Suprapubic skin (tissue), 4 donors: ENCODE measurements at places on chromosomes 6 and 20. TPM values are rescaled to one million over a fixed set of nuclear protein-coding genes. Genes with fewer than 3 reads are reported as not detected.

DNA sequence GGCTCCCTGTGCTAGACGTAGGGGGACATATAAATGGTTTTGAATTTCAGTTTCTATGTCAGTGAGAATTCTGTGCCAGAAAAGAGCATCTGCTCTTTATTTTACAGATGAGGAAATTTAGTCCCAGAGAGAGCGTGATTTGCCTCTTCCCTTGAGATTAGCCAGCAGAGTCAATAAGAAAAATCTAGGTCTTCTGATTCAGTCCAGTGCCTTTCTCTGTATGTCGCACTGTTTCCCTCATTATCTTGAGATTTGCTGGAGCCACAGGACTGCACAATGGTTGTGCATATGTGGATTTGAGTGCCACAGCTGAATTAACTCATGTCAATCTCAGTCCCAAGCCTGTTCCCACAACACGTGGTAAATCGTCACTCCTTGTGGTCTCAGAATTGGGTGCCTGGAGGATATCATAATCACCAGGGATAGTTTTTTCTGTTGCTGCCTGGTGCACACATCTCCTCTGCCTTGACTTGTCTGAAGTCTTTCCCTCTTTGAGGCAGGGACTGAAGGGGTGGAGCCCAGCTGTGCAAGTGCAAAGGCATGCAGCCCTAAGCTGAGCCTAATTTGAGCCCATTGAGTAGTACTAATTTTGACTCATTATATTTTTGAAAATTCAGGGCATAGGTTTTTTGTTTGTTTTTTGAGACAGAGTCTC lies 276.7 kb downstream of the SOX4 start:
- H3K27ac ChIP-seq, result no peak overlapping the region
- H3K27me3 ChIP-seq, result no peaks in the 10 kb centered on the region
- DNase-seq, result no peak
- no peak overlapping the region for H3K4me3 ChIP-seq

DNA sequence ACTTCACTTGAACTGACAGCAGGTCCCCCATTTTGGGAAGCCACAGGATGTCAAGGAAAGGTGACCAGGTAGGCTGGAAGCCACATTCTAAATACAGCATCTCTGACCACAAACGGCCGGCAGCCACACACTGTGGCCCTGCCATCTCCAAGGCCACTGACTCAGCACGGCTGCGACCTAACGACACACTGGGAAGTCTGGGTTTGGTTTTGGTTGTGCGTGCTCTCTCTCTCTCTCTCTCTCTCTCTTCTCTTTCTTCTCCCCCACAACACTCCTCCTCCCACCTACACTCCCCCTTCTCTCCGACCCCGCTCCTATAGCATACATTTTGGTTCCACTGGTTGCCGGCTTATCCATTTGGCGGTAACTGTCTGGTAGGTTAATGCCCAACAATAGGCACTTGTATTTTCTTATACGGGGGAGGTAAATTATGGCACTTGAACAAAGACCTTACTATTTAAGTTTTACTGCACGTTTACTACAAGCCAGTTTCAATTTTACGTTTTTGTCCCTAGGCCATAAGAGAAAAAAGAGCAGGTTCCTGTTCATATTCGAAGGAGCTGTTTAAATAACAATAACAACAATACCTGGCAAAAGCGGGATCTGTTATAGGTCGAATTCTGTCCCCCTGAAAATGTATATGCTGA lies 103.6 kb downstream of the GMDS start:
- no peak for DNase-seq
- no peaks in the 10 kb centered on the region for H3K36me3 ChIP-seq
- H3K27me3 ChIP-seq, result no peaks in the 10 kb centered on the region
- H3K4me1 ChIP-seq, result peaks cover 3% of the 10 kb centered on the region

SYNDIG1 gene
- total RNA-seq, result not detected

FABP7 gene
- 14.3 TPM for total RNA-seq

HLA-DQB2 gene
- total RNA-seq, result 70.5 TPM

- DNase-seq, result no peak
- peaks cover 63% of the 10 kb centered on the region for H3K36me3 ChIP-seq
- H3K4me3 ChIP-seq, result no peak overlapping the region
Observed at GRCh38 chr6:7215798-7216231, 97.2 kb downstream of the SSR1 start.

DNA sequence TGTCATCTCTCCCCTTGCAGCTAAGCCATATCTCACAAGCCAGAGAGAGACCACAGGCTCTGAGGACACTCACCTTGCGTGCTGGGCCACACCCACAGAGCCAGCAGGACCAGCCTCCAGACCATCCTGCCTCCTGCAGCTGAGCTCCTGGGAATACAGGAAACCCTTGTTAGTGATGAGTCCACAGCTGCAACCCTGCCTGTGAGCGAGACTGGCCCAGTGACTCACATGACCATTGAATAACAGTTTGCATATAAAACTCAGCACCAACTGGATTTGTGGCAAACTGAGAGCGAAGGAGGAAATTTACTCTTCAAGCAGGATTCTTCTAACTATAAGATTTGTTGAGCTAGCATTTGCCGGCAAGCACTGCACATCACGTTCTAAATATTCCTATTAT lies 3.0 kb downstream of the THBS2 start:
- peaks cover 55% of the 10 kb centered on the region for H3K4me1 ChIP-seq
- H3K27me3 ChIP-seq, result peaks cover 6% of the 10 kb centered on the region
- H3K4me3 ChIP-seq, result peak overlapping the region; percentile 49
- H3K36me3 ChIP-seq, result peaks cover 22% of the 10 kb centered on the region
- DNase-seq, result peak; percentile 83

FOXA2 gene
- total RNA-seq, result not detected

SOBP gene
- 0.64 TPM for total RNA-seq

CHRNA4 gene
- total RNA-seq, result not detected

DNA sequence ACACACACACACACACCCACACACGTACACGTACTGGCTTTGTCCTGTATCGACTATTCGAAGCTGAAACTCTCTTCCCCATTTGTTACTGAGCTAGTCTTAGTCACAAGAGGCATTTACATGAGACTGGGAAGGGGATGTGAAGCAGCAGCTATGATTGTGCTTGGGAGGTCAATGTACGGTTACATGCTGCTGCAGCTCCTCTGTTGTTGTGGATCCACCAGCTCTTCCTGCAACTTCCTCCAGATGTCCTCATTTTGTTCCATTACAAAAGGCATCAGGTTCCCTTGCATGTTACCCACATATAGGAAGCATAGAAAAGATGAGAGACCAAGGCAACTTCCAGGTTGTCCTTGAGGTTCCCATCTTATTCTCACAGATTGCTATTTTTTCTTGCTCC lies 612.4 kb upstream of the IMPG1 start:
- H3K27me3 ChIP-seq, result no peaks in the 10 kb centered on the region
- H3K4me3 ChIP-seq, result no peak overlapping the region
- H3K36me3 ChIP-seq, result no peaks in the 10 kb centered on the region
- no peaks in the 10 kb centered on the region for H3K4me1 ChIP-seq
- no peak for DNase-seq

WFDC2 gene
- total RNA-seq, result 29.6 TPM

DNA sequence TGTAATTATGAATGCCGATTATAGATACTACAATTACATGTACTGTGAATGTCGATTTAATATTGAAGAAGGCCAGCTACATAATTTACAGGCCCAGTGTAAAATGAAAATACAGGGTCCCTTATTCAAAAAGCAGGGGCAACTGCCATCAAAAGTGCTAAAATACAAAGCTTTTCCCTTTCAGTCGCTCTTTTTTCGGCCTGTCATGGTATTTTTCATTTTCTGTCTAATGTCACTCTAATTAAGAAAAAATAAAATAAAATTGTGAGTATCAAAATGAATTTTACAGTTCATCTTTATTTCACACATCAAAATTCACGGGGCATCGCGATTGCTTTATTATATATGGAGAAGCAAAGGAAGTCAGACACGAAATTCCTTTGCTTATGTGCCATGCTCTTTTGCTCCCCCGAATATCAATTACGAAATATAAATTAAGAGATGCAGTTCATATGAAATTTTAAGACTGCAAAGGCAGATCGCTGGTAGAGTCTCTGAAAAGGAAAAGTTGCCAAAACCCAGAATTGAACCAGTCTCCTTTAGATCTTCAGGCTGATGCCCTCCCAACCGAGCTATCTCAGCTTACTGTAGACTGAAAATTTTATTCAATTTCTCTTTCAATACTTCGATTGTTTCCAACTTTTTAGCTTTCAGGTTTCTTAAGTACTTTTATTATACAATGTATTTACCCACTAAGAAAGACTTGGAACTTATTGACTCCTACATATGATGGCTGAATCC lies 197.0 kb downstream of the TRIM27 start:
- DNase-seq, result no peak
- H3K36me3 ChIP-seq, result no peaks in the 10 kb centered on the region
- no peak overlapping the region for H3K27ac ChIP-seq

LY6G6F gene
- total RNA-seq, result not detected

DNA sequence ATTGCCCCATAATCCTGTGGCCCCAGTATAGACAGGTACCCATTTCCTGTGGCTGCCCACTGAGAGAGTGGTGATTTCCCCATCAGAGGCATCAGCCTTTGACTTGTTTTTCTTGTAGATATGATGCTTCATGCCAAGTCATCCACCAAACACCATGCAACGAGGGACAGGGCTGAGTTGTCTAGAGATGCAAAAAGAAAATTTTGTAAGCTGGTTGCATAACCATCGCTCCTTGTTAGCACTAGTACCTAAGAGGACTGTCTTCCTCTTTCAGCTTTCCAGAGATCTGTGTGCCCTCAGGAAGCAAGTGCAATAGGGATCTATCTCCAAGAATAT lies 166.8 kb downstream of the BCAS1 start:
- H3K27ac ChIP-seq, result no peak overlapping the region
- peaks cover 44% of the 10 kb centered on the region for H3K4me1 ChIP-seq
- H3K36me3 ChIP-seq, result no peaks in the 10 kb centered on the region
- no peak overlapping the region for H3K4me3 ChIP-seq
- H3K27me3 ChIP-seq, result no peaks in the 10 kb centered on the region

TFAP2A gene
- 86.8 TPM for total RNA-seq

DNA sequence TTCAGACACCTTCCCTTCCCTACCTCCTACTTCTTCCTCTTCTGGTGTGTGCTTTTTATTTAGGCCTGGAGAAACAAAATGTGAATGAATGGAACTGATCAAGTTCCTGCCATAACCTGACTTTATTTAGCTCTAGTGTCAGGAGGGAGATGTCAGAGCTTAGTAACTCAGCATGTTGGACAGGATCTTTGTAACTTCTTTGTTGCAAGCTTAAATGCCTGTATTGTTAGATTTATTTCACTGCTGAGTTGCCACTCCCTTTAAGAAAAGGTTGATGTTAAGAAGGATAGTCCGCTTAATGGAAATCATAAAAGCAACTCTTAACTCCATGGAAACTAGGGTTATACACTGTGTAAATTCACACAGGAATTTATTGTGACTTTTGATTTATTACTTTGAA lies 2.2 kb downstream of the FAM120B start:
- peaks cover 50% of the 10 kb centered on the region for H3K4me1 ChIP-seq
- H3K4me3 ChIP-seq, result no peak overlapping the region
- H3K27me3 ChIP-seq, result no peaks in the 10 kb centered on the region
- no peak overlapping the region for H3K27ac ChIP-seq
- H3K36me3 ChIP-seq, result no peaks in the 10 kb centered on the region

DNA sequence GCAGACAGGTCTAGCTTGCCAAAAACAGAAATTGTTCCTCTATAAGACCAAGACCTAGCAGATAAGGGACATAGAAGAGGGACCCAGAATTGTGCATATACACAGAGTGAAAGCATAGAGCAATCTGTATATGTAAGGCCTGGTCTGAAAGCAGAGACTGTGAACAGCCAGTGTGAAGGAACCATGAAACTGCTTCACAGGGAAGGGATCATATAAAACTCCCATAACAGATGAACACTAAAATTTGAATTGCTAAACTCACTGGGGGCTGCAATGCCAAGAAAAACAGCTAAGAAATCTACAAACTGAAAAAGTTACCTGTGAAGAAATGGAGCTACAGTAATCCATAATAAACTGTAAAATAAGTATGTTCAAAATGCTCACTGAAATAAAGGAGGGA lies 7.0 kb downstream of the ZUP1 start:
- H3K4me3 ChIP-seq, result no peak overlapping the region
- DNase-seq, result no peak
- no peaks in the 10 kb centered on the region for H3K27me3 ChIP-seq
- peaks cover 14% of the 10 kb centered on the region for H3K36me3 ChIP-seq
- peaks cover 19% of the 10 kb centered on the region for H3K4me1 ChIP-seq
- H3K27ac ChIP-seq, result no peak overlapping the region

- no peak for DNase-seq
- H3K4me3 ChIP-seq, result no peak overlapping the region
- no peak overlapping the region for H3K27ac ChIP-seq
- no peaks in the 10 kb centered on the region for H3K36me3 ChIP-seq
- H3K4me1 ChIP-seq, result no peaks in the 10 kb centered on the region
- H3K27me3 ChIP-seq, result no peaks in the 10 kb centered on the region
Observed at GRCh38 chr20:4513720-4514119, 208.0 kb upstream of the PRND start.

DNA sequence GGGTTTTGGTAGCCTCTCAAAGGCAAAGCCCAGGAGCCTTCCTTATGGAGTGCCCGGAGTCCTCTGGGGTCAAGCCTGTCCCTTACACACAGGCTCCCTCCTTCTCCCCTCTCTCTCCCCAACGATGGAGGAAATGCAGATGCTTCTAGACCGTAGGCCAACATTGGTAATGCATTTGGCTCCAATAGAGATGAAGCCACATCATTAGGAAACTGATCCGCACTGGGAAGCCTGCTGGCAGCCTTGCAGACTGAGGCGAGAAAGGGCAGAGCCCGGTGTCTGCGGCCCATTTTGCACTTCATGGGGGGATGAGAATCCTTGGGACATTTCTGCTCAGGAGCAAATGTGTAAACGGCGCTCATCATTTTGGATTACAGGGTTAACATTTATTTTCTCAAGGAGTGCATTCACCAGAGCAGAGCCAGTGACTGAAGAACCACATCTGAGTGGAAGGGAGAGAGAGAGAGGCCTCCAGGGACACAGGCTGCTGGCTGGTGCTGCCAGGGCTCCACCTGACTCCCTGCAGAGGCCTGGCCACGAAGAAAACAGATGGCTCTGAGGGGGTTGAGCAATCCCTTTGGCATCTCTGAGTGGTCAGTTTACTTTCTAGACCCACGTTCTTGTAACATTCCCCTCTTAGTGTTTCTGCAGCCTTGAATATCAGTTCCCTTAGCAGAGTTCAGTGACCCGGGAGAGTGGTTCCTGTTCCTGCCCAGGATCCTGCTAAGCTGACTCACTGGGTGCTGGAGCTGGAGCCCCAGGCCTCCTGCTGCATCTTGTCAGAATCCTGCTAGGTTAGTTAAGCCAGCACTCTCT lies 4.4 kb upstream of the CST3 start:
- H3K4me3 ChIP-seq, result no peak overlapping the region
- peak overlapping the region; percentile 18 for H3K27ac ChIP-seq
- H3K27me3 ChIP-seq, result no peaks in the 10 kb centered on the region
- H3K36me3 ChIP-seq, result no peaks in the 10 kb centered on the region

DNA sequence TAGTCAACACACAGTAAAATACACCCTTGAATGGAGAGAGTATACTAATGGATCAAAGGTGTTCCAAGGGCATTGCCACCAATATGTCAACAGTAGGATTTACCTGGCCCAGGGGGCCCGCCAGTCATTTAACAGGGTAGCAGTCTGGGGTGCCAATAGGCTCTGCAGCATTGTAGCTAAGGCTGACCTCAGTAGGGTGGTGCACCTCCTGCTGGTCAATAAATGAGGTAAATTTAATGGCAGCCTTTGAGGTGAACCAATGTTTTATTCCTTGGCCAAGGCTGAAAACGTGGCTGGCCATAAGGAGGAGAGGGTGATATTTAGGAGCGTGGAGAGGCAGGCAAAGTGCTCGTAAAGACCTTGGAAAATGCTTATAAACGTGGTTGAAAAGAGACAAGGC lies 147.2 kb downstream of the RPS12 start:
- H3K36me3 ChIP-seq, result no peaks in the 10 kb centered on the region
- H3K27me3 ChIP-seq, result peaks cover 5% of the 10 kb centered on the region
- no peak overlapping the region for H3K4me3 ChIP-seq
- H3K27ac ChIP-seq, result no peak overlapping the region
- DNase-seq, result no peak

- no peaks in the 10 kb centered on the region for H3K4me1 ChIP-seq
- no peak for DNase-seq
- H3K27ac ChIP-seq, result no peak overlapping the region
- no peak overlapping the region for H3K4me3 ChIP-seq
- H3K27me3 ChIP-seq, result no peaks in the 10 kb centered on the region
Observed at GRCh38 chr6:84809455-84809854, 45.1 kb upstream of the TBX18 start.
